CD4-positive, alpha-beta T cell treated with Interleukin-4 for 4 hours (primary cell): ENCODE measurements at places on chromosomes 2 and 18.

DNA sequence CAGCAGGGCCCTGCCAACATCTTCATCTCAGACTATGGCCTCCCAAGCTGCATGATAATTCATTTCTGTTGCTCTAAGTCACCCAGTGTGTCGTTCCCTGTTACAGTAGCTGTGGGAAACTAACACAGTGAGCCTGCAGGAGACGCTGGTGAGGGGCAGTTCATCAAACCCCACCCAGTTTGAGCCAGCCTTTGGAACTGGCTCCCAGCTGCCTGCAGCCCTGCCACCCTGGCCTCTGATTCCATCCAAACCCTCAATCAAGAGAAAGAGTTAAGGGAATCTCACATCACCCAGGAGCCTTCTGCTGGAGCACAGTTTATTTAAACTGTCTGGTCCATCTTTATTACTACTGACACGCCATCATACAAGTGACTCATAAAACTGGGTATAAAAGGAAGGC lies 64.9 kb upstream of the ZCCHC2 start:
- no peak for DNase-seq

- no peak for DNase-seq
These were observed 19.8 kb downstream of the CREG2 start for GRCh38 chr2:101367508-101367907.

DNA sequence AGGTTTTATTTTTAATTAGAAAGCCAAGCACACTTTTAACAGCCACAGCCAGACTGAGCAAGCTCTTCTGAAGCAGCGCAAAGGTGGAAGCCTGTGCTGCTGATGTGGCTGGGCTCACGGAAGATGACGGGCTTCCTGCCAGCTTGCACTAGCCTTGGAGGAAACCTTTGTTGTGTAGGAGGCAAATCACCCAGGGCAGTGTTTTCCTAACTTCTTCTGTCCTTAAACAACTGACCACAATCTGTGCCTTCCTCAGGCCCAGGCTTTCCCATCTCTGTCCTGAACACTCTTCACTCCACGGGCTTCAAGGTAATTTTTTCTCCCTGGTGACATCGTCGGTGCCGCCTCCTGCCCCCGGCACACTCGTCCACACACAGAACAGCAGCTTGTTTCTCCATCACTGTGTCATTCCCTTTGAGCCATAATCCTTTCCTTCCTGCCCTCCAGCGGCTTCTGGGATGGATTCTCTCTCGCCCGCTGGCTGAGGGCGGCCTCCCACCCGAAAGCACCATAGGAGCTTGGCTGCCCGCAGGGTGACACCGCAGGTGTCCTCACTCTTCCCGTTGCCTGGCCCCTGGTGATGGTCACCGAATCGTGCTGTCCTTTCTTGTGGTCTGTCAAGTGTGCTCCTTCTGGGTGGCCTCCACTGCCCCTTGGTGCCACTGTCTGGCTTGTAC lies 31.1 kb upstream of the INHBB start:
- DNase-seq = peak; percentile 0

DNA sequence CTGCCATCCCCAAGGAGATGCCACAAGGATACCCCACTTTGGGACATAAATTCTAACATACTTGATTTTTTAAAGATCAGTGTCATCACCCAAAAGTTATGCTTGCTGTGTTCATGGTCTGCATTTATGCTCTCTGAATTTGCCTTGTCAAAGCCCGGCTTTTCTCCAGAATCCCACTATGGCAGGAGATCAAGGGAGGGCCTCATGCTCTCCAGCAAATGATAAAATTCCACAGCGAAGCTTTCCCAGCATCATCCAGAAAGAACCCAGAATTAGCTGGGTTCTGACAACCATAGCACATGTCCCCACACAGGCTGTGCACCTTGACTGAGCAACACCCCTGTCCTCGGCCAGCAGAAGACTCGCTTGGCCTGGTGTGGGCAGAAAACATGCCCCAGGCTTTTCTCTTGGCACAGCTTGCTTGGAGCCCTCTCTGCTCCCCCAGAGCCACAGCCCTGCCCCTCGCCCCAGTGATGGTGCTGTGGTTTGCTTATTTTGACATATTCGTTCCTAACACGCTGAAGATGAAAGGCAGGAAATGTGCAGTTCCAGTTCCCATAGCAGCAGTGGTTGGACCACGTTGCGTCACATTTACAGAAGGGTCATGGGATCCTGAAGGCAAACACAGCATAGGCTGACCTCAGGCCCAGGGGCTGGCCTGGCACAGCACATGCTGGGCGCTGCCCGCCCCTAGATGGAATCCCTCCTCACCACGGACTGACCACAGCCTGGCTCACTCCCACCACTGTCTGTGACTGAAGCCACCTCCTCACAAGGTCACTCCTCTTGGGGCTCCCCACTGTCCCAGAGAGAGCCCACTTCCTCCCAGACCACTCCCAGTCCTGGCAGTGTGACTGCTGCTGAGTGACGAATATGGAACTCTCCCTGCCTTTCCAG lies 14.1 kb upstream of the CHRNA1 start:
- DNase-seq = peak; percentile 71

DNA sequence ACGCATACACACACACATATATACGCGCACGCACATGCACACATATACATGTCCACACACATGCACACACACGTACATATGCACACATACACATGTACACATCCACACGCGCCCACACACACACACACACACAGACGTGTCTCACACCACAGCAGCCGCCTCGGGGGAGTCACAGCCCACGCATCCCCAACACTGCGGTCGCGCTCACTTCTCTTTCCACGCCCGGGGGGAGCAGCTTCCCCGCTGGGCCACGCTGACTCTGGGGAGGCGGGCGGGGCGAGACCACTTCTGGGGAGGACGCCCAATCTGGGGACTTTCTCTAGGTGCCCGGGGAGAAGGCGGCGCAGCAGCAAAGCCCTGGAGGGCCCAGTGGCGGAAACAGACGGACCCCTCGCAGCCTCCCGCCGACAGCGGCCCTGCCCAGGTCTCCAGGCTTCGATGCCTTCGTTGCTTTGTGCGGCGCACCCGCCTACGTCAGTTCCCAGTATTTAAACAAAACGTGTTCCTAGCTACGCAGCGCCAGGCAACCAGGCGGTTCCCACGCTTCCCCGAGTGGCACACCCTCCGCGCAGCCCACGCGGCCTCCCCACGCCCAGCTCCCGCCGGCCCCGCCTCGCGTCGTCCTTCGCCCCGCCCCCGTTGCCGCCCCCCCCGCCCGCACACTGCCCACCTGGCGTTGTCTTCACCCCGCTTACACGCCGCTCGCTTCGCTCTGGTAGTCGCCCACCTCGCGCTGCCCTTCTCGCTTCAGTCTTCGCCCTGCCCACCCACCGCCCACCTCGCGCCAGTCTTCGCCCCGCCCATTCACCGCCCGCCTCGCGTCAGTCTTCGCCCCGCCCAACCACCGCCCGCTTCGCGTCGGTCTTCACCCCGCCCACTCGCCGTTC lies 810 bp upstream of the RBFA start:
- DNase-seq = peak; percentile 73

DNA sequence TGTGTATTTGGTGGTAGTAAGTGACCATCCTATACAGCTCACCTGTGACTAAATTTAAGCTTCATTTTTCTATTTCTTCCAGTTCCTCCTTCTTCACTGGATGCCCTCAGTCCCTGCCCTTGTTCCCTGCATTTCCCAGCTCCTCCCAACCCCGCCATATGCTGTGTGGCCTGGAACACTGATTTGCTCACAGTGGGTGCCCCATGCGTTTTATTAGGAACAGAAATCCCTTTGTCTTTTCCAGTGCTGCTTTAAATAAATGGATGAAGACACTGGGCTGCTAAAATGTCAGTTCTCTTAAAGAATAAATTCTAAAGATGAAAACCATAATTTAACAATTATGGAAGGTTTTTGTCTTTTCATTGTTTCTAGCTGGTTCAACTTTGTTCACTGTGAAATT lies 477.3 kb downstream of the DCDC2C start:
- no peak for DNase-seq
